ENCODE measurements at places on chromosomes 11 and 22.

DNA sequence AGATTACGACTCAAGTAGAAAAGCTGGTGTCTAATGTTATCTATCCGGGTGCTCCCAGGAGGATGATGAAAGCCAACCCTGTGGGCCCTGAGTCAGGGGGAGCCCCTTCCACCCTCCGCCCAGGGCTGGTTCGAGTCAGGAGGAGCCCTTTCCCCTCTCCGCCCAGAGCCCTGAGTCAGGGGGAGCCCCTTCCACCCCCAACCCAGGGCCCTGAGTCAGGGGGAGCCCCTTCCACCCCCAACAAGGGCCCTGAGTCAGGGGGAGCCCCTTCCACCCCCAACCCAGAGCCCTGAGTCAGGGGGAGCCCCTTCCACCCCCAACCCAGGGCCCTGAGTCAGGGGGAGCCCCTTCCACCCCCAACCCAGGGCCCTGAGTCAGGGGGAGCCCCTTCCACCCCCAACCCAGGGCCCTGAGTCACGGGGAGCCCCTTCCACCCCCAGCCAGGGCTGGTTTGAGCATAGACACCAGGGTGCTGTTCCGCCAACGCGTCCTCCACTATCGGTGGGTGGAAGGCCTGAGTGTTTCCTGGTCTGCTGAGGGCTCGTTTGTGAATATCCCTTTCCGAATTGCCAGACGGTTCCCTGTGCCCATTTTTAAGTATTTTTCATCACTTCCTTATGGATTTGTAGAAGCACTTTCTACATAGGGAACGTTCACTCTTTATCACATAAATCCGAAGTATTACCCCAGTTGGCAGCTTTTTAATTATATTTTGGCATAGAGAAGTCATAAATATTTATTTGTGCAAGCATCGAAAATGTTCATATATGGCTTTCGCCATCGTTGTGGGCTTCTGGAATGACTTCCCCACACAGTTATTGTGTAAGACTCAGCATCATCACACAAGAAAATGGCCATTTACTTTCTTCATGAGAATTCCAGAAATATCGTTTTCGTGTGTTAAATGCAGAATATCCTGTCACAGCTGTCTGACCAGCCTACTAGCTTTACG lies 380.6 kb downstream of the BRD1 start:
- DNase-seq = no peak

- no peak for DNase-seq
These were observed 84.5 kb downstream of the MTMR3 start for GRCh38 chr22:29967461-29967860.

DNA sequence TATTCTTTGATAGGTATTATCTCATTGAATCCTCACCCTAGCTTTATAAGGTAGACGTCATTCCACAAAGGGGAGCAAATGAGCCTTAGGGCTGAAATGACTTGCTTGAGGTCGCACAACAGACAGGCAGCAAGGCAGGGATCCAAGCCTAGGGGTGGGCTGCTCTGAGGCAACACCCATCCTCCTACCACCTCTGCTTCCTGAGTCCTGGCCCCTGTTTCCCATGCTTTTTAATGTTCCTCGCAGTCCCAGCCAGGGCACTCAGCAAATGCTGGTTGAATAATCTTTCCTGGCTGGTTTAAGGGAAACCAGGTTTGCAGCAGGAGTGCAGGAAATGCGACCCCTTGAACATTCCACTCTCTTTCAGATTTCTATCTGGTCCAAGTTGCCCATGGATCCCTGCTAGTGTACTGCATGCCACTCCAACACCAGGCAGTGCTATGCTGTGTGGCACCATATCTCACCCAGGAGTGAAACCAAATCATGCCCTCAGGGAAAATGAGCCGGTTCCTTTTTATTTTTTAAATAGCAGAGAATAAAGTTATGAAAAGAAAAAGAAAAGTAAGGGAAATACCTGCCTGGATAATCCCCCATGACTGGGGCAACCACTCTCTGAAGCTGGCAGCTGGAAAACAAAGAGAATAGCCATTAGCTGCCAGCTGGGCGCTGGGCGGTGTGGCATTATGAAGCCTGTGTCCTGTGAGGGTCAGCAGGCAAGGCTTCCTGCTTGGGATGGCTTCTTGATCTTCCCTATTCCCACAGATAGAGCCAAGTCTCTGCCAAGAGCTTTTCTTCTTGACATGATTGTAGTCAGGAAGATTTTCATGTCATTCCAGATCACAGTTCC lies 21.8 kb downstream of the MICAL2 start:
- no peak for DNase-seq

DNA sequence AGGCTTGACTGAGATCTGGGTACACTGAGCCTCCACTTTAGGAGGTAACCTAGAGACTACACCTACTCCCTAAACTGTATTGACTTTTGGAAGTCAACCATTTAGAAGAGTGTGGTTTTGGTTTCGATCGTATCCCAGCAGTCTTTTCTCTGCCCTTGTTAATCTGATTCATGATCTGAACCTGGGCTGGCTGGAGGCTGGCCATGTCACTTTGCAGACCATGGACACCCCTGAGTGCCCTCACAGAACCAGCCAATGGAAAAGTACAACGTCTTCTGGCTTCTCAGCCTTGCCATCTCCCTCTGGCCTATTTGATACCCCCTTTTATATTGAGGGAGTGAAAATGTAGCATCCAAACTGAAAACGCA lies 10.8 kb downstream of the EHF start:
- no peak for DNase-seq
